ENCODE measurements at places on chromosomes 2 and 18.

DNA sequence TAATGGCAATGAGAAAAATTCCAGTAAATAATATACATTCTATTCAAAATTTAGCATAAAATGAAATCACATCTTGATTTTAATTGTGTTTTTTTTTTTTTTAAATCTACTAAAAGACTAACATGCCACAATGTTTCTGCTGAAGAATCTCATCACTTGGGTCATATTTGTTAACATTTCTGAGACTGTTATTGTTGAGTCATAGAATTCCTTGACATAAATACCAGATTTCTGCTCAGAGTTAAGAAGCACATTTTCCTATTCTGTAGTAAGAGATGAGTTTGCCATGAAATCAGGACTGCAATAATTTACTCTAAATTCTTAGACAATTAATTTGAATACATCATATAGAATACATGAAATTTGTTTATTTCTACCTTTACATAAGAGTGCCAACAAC lies 154.9 kb upstream of the KYNU start:
- DNase-seq, result no peak

GRCh38 chr2:193331676-193332075 lies 1136.9 kb upstream of the TMEFF2 start:
- no peak for DNase-seq

GRCh38 chr2:190023860-190024259 lies 38.7 kb downstream of the MSTN start:
- DNase-seq, result no peak

- DNase-seq, result no peak
Measured at GRCh38 chr18:23740105-23740830, 51.0 kb downstream of the LAMA3 start.

- no peak for DNase-seq
Measured at GRCh38 chr2:217725409-217725808, 277.4 kb downstream of the TNS1 start.

DNA sequence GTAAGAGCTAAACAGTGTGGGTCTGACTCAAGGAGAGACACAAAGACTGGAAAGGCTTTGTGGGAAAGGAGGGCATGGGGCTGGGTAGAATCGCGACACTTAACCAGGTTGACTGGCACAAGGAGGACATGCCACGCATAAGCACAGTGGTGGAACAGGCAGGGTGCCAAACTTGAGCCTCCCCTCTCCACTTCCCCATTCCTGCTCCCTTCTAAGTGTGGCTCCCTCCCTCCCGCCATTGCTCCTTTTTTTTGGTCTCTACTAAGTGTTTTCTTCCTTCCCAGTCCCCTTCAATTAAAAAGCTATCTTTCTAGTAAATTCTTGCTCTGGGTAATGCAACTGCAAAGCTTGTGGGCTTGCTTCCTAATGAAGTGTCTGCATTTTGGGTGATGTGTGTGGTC lies 40.3 kb upstream of the ZFP36L2 start:
- no peak for DNase-seq
